ENCODE measurements at places on chromosomes 1 and 21.

DNA sequence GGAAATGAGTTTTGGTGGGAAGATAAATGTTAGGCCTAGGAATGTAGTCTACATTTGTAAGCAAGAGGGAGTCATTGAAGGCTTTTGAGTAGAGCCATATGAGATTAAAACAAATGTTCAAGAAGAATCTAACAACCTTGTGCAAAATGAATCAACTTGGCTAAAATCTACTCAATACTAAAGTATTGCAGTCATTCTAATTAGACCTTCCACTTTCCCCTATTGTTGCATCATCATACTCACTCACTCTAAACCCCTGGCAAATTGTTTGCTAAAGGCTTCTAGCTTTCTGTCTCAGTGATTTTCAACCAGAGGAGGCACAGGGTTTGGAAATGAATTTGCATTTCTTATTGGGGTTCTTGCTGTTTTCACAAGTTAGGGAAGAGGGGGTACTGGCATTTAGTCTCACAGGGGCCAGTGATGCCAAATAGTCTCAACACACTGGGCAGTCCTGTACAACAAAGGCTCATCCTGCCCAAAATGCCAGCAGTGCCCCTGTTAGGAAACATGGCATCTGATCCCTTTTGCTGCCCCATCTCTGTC is 85.3 kb downstream of the SEC16B start:
- DNase-seq = no peak

- DNase-seq = no peak
These were observed 24.4 kb upstream of the FAM89A start for GRCh38 chr1:231064418-231064817.

GRCh38 chr21:36211660-36212512 is 55.3 kb downstream of the DOP1B start:
- no peak for DNase-seq

DNA sequence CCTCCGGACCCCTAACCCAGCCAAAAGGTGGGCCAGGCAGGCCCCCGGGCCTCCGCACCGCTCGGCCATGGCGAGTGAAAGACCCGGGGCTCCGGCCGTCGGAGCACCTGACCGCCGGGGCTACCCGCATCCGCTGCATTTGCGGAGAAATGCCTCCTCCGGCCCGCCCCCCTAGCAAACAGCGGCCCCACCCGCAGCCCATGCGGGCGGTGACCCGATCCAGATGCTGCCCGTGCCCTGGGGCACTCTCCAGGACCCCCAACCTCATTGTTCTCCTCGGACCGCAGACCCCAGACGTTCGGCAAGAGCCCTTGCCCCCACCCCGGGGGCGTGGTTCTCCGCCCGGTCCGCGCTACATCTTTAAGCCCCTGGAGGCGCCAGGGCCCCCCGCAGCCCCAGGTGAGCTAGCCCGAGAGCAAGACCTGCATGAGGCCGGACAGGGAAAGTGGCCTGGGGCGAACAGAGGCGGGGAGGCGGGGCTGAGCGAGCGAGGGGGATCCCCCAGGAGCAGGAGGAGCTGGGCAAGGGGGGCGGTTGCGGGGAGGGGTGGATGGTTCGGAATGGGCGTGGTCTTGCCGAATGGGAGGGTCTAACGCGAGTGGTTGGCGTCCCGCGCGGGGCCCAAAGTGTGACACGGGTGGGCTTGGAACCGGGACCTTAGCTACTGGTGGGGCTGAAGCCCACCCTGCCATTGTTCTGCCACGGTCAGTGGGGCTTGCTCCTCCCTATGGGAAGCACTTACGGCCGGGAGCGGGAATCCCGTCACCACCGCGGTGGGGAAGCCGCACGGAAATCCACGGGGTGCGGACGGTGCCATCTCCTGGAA is 6.3 kb upstream of the CRYBG2 start:
- DNase-seq = no peak

GRCh38 chr1:225428068-225428880 is 436 bp upstream of the LBR start:
- peak; percentile 87 for DNase-seq

GRCh38 chr1:228170666-228171065 is 5.1 kb downstream of the IBA57 start:
- DNase-seq = no peak

DNA sequence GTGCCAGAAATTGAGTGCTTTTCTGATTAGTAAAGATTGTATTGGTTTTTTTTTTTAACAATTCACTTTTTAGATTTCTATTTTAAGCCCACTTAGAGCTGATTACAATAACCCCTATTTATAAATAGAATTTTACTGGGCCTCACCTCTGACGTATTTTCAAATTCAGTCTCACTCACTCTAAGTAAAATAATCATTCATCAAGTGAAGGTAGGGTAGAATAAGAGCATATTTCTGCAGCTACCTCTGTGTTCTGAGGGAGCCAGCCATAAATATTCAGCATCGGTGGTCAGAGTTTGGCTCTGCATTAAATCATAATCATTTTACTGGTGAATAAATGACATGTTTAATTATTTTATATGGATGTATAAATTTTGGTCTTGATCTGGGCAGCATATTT is 95.8 kb upstream of the UBE2U start:
- DNase-seq = no peak

DNA sequence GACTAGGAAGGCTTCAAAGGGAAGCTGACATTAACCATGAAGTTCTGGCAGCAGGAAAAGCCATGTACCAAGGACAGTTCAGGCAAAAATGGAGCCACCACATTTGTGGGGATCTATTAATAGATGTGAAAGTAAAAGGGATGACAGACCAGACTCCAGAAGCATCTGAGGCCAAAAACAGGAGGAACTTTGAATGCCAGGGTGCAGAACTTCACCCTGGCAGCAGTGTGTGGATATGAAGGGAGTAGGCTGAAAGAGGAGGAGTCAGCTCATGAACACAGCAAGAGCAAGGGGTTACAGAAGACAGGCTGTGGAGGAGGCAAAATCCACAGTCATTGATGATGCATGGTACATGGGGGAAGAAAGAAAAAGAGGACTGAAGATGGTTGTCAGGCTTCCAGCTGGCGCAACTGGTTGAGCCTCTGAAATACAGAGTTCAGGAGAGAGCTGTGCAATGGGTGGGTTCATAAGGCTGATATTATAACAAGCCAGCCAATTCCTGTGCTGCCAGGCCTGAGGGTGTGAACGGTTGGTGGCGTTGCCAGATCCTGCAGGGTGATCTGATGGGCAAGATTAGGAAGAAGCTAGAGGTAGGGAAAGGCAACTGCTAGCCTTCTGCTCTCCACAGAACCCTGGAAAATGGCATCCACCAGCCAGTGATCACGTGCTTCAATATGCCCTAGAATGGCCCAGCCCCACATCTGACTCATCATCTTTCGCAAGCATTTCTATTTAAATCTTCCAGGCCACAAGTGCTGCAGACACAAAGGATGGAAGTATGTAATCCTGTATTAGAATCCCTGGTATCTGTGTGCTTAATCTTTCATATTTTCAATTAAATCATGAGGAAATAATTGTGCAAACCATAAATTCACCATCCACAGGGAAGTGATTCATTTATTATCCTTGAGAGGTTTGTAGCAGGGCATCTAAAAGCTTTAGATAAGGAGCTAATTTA is 81.9 kb downstream of the SLC25A24 start:
- DNase-seq = no peak

- DNase-seq = no peak
These were observed 224.6 kb upstream of the C1orf174 start for GRCh38 chr1:4124631-4125145.

GRCh38 chr1:29858646-29859045 is 622.3 kb downstream of the PTPRU start:
- no peak for DNase-seq

DNA sequence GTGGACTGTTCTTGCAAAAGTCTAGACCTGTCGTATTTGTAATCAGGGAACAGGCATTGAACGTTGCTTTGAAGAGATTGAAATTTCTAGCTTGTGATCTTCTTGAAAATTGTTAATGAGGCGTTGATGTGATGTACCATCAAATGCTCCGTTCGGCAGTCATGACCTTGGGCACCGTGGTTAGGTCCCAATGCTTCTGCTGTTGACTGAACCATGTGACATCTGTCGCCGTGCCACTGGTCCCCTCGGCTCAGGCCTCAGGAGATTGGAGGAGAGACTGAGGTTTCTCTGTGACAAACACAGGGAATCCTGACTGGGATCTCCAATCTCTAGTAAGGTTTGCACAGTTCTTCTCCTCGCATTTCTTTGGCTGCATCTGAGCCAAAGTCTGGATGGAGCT is 18.1 kb upstream of the KCNAB2 start:
- no peak for DNase-seq

GRCh38 chr1:226551299-226551698 is 2.7 kb downstream of the STUM start:
- DNase-seq = no peak

DNA sequence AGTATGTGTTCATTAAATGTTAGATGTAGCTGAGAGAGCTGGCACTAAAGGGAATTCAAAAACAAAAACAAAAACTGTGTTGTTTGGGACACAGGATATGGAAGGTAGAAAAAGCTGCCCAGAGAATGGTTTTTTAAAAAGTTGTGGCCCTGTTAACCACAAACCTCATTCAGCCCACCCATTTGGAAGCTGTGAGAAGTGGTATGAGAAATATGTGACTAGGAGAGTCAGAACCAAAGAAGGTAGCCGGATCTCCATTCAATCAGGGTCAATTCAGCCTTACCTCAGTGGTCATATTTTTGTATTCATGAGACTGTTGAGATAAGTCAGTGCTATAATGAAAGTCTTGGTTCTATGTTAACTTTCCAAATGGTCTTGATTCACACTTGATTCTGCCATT is 29.8 kb upstream of the CACYBP start:
- no peak for DNase-seq

DNA sequence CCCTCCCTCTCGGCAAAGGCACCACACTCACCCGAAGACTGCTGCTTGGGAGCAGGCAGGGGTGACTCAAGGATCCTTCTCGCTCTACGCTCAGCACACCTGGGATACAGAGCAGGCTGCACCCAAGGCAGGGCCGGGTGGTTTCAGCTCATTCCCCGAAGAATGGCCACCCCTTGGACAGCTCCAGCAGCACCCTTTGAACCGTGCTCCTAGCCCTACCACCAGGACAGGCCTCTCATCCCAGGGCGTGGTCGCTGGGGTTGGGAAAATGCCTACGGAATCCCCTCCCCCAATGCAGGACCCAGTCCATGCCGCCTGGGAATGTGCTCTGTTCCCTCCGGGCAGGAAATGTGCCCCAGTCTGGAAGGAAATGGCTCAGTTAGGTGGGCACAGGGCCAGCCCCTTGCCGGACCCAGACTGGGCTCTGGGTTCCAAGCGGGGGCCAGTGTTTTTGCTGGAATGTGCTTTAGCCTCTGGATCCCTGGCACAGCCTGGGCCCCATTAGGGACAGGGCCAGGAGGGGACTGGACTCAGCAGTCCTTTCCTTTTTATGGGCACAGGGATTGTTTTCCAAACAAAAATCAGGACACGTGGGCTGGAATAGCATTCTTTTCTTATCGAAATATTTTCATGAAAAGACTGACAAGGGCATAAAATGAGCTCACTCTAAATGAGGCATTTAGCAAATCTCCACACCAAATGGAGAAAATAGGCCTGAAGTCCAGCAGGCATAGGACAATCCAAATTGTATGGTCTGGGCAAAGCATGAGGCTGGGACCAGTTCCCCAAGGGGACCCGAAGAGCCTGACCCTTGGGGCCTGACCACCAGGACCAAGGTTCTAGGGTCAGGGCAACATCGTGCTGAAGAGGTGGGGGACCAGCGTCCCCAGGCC is 7.3 kb downstream of the TMEM82 start:
- no peak for DNase-seq

DNA sequence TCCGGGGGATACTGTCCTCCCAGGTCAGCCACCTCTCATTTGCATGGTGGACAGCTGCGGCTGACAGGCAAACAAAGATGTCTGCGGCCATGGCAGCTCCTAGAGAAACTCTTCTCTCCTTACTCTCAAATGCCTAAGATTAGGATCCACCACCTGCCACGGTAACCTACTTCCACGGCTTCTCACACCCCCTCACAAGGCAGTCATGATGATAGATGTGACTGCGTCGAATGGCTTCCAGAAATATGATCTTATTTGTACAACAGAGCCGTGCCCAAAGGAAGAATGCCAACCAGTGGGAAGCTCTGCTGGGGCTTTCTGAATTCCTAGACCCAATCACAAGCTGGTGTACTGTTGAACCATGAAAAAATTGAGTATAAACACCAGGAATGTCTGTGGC is 73.4 kb downstream of the BACE2 start:
- DNase-seq = no peak

DNA sequence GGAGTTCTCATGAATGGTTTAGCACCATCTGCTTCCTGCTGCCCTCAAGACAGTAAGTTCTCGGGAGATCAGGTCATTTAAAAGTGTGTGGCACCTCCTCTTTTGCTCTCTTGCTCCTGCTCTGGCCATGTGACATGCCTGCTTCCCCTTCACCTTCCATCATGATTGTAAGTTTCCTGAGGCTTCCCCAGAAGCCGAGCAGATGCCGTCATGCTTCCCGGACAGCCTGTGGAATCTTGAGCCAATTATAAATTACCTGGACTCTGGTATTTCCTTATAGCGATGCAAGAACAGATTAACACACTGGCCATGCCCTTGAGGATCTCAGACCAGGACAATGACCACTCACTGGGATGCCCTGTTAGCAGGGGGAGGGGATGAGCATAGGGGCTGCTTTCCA is 212.3 kb downstream of the MATN1 start:
- DNase-seq = no peak

GRCh38 chr1:207828485-207829158 is 76.8 kb downstream of the CD46 start:
- DNase-seq = peak; percentile 32

GRCh38 chr1:155010211-155010918 is 7.8 kb downstream of the ZBTB7B start:
- no peak for DNase-seq

GRCh38 chr1:169999331-169999741 is 75.2 kb downstream of the KIFAP3 start:
- no peak for DNase-seq

DNA sequence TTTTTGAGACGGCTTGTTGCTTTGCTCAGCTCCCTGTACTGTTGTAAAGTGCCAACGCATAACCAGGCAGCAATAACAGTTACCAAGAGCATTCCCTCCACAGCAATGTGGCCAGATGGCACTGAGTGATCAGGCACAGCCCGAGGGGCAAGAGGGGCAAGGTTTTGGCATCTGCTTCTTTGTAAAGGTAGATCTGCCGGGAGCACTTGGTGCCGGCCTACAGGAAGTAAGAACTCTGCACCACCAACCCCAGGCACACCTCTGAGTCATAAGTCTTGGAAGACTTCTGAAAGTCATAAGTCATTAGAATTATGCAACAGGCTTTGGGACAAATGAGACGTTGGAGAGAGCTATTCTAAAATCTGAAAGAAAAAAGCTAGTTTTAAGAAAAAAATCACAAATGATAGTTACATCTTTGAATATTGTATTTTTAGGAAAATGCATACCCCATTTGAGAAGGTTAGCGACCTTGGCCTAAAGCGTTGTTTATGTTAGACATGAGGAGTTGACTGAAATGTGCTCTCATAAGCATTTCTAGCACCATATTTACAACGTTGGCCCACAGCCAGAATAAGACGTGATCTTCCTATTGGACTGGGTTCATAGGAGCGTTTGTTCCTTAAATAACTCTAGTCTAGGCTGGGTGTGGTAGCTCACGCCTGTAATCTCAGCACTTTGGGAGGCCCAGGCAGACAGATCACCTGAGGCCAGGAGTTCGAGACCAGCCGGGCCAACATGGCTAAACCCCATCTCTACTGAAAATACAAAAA is 37.7 kb upstream of the MAP10 start:
- no peak for DNase-seq

GRCh38 chr1:39499668-39500067 is 8.2 kb downstream of the BMP8A start:
- no peak for DNase-seq

- DNase-seq = peak; percentile 70
These were observed 30.0 kb downstream of the LRRC3 start for GRCh38 chr21:44485254-44485793.

- peak; percentile 76 for DNase-seq
These were observed 553 bp upstream of the STMN1 start for GRCh38 chr1:25906644-25907300.

- DNase-seq = no peak
These were observed 264.1 kb downstream of the FOXD2 start for GRCh38 chr1:47701741-47702515.
